ENCODE measurements at places on chromosomes 13 and 19. TPM values are rescaled to one million over a fixed set of nuclear protein-coding genes. Genes with fewer than 3 reads are reported as not detected.

DNA sequence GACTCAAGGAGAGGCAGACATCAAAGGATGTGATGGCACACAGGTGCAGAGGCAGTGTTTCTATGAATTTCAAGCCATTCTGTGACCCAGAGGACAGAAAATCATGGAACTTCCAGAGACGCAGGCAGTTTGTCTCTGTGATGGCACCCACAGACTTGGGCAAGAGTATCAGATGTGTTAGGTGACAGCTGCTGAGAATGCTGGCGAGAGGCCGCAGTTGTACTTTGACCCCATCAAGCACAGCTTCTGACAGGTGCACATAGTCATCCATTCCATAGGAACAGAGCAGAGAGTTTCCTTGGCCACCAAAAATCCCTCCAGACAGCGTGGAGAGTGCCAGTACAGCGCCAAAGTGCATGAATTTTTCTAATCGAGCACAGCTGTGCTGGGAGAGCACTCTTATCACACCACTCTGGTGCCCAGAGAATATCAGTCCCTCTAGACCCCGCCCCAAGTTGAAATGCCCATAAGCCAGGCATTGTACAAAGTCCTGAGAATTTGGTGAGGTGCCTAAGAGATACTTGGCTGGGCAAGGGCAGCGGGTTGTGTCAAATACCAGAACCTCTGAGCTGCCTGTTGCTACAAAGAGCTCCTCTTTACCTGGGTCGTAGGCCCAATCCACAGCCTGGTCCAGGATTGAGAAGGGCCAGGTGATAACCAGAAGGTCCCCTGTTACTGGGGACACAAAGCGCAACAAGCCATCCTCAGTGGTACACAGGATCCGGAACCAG is 12.4 kb downstream of the WDR87 start:
- no peak for DNase-seq

The B3GNT8 gene
- 2.3 TPM for total RNA-seq

The SKA3 gene
- total RNA-seq: 29.0 TPM

The NLRP11 gene
- 0.23 TPM for total RNA-seq

The BLOC1S3 gene
- 11.9 TPM for total RNA-seq

Data from PC-3 (cell line).